Esophagus squamous epithelium (tissue), 5 donors: ENCODE measurements at places on chromosomes 6 and 20.
A peak's percentile ranks its signal among the peaks of the same experiment; 100 is the strongest.

DNA sequence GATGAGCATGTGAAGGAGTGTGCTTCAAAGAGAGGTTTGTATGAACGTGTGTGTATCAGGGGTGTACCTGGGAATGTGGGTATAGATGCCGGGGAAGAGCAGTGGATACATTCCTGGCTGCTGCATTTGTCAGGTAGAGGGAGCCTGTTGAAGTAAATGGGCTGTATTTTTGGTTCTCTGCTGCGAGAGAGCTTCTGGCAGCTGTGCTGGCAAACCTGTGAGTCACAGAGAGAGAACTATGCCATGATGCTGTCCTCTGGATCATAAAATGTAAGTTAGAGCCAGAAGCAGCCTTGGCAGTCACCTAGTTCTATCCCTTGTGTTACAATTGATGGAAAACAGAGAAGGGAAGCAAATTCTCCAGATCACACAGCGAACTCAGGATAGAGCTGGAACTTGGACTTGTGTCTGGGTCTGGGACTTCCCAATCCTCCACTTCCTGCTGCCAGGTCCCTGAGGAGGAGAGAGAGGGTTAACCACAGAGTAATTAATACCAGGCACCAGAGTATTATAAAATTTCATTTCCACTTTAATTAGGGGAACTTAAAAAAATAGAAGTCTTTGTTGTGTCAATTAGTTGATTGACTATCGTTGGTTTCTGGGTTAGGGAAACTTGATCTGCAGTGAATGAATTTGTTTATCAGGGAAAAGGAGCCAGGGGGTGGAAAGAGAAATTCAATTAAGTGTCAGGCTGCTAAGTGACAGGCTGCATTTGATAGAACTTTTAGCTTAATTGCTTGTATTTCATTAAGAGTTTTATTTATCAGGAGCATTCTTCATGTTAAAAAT, 41.1 kb upstream of the GTSF1L start:
- no peak for DNase-seq

DNA sequence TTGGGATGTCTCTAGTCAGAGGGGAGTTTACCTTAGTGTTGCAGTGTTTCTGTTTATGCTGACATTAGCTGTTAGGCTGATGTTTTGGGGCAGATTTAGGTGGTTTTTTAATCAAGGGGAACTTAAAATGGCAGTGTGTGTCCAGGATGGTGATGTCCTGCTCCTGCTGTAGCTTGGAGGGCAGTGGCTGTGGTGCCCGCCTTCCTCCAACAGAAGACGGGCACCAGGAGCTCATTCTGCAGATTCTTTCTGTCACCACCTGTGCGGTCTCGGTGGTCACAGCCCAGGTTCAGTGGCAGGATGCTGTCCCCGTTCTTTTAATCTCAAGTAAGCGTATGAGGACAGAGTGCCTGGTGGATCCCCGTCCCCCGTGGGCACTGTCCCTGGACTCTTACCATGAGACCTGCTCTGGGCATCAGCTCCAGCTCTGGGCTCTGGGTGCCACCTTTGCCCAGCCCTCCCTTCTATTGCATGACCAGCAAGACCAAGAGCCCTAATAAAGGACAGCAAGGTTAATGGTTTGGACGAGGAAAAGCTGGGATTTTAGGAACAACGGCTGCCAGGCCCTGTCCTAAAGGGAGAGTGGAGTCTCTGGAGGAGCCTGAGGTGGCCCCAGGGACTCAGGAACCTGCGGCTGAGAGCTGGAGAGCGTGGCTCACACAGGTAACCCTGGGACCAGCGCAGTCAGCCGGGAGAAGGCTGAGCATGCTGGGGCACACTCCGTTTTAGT, 217.3 kb downstream of the ERMARD start:
- no peak for DNase-seq

DNA sequence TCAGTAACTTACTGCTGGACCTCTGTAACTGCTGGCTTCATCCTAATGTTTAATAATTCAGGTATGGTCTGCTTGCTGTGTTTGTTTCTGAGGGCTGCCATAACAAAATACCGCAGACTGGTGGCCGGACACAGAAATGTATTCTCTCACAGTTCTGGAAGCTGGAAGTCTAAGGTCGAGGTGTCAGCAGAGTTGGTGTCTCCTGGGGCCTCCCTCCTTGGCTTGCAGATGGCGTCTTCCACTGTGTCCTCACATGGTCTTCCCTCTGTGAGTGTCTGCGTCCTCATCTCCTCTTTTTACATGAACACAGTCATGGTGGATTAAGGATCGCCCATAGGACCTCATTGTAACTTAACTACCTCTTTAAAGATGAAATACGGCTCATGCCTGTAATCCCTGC, 389.7 kb upstream of the JARID2 start:
- DNase-seq: no peak

GRCh38 chr6:155432293-155432692, 23.3 kb downstream of the NOX3 start:
- DNase-seq: no peak

DNA sequence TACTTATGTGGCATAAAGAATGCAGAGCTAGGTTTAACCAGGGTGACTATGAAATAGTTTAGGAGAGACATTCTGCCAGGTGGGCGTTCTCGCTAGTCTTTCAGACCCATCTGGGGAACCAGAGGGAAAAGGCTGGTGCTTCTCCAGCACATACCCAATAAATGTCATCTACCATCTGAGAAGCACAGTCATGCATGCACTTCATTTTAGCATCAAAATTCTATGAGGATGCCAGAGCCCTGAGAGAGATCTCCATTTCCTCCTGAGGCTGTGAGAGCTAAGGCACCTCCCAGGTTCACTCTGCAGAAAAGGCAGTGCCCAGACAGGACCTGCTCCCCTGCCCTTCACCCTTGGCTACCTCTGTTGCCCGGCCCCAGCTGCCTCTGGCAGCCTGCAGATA, 231.7 kb upstream of the PRND start:
- no peak for DNase-seq

DNA sequence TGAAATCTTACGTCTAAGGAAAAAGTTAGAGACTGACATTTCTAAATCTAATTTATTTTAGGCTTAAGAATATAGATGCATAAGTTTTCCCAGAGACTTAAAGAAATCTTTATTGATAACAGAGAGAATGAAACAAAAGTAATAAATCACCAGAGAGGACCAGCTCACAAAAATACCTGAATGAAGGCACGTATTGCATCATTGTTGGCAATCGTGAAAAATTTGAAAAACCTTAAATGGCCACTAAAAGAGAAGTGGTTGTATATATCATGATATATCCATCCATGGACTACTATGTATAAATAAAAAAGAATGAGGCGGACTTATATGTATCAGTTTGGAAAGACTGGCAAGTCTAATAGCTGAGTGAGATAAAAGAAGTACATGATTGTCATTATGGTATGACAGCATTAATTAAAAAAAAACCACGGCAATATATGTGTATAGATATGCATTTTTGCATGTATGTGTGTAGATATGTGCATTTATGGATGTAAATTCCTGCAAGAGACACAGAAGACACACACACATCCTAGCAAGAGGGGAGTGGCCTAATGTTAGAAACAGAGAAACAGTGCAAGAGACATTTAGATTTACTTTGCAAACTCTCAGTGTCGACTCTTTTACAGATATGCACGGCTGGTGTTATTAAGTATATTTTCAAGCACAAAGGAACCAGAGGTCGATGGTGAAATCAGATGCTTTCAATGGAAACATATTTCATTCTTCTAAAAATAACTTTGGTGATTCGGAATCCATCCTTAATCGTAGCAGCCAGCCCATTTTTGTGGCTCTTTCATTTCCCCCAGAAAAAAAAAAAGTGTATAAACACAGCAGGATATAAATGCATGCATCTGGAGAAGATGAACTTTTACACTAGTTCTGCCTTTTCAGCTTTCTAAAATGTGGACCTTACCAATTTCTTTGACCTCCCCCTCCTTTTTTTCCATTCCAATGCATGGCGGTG, 156.1 kb upstream of the SALL4 start:
- no peak for DNase-seq

GRCh38 chr20:47317127-47317895, 39.2 kb downstream of the ZMYND8 start:
- peak; percentile 18 for DNase-seq

- no peak for DNase-seq
These were observed 80.4 kb downstream of the JPH2 start for GRCh38 chr20:44106615-44107014.

GRCh38 chr6:116512111-116512559, 696 bp downstream of the CALHM5 start:
- DNase-seq: no peak

- DNase-seq: no peak
These were observed 20.4 kb upstream of the EFHC1 start for GRCh38 chr6:52399511-52400312.

GRCh38 chr6:21000331-21000801, 466.1 kb downstream of the CDKAL1 start:
- no peak for DNase-seq

DNA sequence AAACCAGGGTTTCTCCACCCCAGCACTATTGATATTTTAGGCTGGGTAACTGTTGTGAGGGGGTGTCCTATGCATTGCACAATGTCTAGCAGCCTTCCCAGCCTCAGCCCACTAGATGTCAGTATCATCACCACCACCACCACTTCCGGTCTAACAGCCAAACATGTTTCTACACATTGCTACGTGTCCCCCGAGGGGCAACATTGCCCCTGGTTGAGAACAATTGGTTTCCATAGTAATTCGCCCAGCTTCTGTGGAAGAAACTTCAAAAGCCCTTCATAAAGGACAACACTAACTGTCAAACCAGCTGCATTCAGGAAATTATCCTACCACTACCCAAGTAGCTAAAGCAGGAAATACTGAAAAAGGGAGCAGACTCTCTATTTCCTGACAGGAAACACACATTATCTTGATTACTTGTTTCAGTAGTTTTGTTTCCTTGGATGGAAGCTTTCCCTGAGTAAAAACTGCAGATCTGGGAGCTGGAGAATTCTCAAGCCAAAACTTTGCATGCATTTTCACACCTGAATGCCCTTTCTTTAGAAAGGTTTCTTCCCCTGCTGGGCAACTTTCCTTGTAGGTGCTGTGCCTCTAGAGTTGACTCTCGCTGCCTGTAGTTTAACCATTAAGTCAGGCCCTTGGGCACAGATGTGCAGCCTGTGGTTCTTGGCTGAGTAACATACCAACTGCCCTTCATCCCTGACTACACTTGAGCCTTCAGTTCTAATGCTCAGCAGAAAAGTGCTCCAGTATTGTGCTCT, 23.6 kb downstream of the PKHD1 start:
- DNase-seq: no peak

DNA sequence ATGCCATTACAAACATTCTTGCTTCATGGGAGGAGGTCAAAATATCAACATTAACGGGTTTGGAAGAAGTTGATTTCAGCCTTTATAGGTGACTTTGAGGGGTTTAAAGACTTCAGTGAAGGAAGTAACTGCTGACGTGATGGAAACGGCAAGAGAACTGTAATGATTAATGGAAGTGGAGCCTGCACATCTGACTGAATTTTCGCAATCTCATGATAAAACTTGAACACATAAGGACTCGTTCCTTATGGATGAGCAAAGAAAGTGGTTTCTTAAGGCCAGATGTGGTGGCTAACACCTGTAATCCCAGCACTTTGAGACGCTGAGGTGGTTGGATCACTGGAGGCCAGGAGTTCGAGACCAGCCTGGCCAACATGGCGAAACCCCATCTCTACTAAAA, 226.1 kb downstream of the BCAS1 start:
- DNase-seq: no peak

- no peak for DNase-seq
These were observed 622.4 kb upstream of the FLRT3 start for GRCh38 chr20:14959506-14960475.

GRCh38 chr20:56871691-56872090, 242.6 kb downstream of the TFAP2C start:
- no peak for DNase-seq

- no peak for DNase-seq
These were observed 59.8 kb downstream of the CDK19 start for GRCh38 chr6:110755411-110755834.

- no peak for DNase-seq
These were observed 37.4 kb upstream of the SLC9A8 start for GRCh38 chr20:49775229-49775693.

DNA sequence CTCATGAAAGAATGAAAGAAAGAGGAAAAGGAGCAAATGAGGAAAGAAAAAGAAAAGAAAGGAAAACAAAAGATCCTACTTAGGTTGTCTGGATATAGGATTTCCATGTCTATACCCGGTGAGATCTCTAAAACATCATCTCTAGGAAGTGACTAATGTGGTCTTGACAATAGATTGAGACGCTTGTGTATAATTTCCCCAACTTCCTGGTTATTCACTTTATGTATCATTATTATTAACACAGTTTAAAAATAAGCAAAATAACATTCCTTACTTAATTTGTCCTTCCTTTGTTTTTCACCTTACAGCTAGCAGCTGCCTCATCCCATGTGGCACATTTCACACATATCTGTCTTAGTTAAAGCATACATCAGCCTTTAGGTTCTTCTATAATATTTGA, 27.0 kb downstream of the LAMA4 start:
- DNase-seq: no peak

DNA sequence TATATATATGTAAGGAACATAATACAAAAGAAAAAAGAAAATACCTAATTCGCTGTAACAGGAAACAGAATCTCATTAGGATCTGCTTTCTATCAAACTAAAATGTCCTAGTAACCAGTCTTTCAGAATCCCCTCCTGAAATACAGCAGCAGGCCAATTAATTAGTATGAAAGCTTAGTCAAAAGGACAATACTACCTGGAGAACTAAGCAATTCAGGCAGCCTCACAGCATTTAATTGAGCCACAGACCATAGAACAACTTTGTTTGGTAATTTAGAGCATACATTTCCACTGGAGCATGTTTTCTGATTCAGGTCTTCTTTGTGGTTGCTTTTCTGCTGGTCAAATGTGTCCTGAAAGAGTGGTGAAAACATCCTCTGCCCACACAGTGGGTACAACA, 516.0 kb downstream of the LMBRD1 start:
- DNase-seq: no peak

DNA sequence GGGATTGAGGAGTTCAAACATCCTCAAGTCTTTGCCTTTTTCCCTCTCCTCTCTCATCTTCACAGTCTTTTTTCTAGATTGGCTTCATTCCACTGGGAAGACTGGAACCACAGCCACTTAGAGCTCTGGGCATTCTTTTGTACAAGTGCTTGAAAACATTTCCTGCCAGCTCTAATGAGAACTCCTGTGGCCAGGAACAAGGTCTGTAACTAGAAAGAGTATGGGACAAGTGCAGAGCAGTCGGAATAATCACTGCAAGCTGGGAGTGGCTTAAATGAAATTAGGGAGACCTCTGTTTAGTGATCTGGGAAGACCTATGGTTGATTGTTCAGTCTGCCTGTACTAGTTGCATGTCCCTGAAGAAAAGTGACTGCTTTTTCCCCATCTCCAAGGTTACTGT, 41.0 kb upstream of the SMIM8 start:
- no peak for DNase-seq
